ENCODE measurements at places on chromosomes 5 and 9.

- DNase-seq, result no peak
Observed at GRCh38 chr5:158868546-158868945, 231.2 kb downstream of the EBF1 start.

DNA sequence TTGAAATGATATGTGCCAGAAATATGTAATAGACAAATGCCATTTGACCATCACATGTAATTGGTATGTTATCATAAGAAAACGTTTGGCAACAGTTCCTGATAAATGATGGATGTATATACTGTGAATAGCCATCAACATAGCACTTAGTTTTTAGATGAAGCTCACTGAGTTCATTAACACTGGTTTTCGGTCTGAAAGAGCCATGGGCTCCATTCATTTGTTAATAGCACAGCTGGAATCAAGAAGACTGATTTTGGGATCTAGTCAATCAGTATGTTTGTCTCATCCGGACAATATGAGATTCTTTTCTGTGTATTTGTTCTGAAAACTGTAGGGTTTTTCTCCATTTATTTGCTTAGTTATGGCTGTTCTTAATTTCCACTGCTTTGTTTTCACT is 413.5 kb upstream of the CLINT1 start:
- no peak for DNase-seq

DNA sequence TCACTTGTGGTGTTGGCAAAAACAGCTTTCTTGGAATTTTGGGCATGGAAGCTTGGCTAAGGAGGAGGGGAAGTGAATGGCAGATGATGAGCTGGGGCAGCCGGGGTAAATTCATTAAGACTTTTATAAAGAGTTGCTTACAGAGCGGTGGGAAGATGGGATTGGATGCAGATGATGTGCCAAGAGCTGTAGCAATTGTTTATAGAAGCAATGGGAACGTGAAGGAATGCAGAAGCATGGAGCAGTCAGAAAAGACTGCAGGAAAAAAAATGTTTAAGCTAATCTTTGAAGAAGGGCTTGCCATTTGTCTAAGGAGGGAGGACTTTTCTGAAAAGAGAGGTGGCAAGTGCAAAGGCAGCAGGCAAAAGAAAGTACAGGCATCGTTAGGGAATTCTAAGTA is 86.6 kb upstream of the SHISAL2B start:
- no peak for DNase-seq

- no peak for DNase-seq
Observed at GRCh38 chr5:89190515-89191265, 307.7 kb upstream of the MEF2C start.

- DNase-seq, result no peak
Observed at GRCh38 chr5:366541-367357, 45.2 kb downstream of the AHRR start.

DNA sequence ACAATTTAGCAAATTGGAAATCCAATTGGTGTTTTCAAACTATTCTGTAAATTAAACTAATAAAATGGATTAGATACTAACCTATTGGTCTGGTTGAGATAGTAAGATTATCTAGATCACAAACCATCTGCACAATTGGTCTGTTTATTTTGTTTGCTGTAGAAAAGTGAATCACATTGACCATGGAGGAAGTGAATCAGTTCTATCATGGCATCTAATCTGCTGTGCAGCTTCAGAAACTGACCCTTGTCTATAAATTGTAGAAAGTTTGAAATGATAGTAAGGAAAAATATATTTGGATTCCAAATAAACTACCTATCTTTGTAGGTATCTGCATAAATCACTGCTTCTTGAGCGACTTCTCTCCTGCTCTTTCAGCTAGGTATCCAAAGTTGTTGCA is 1865.4 kb downstream of the MAT2B start:
- DNase-seq, result no peak

GRCh38 chr9:18492612-18493011 is 18.7 kb downstream of the ADAMTSL1 start:
- no peak for DNase-seq

DNA sequence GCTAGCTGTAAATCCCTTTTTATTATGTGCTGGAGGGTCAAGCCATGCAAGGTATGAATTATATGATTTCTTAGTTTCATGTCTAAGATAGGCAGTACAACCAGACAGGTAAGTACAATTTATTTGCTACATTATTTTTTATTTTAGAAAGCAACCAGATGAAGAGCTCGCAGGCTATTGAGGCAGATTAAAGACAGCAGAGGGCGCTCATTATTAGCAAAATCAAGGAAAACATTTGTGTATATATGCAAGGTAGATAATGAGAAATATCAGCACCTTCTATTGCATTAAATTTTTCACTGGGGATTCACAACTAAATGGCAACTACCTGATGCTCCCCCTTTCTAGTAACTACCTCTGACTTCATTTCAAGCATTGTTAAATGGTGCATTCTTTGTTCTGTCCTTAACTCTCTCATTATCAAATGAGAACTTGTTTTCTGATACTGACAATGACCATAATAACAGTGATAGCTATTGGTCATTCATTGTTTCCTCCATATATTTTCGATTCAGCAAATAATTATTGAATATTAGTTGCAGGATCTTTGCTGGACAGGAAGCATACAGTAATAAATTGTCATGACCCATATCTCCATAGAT is 8.6 kb downstream of the SCGB3A2 start:
- DNase-seq, result no peak
